RCC 7860 (cell line): ENCODE measurements at places on chromosomes 11 and 22.

- DNase-seq = no peak
Measured at GRCh38 chr11:70029861-70030380, 48.2 kb upstream of the ANO1 start.

- no peak for DNase-seq
Measured at GRCh38 chr11:34363363-34364084, 5.7 kb upstream of the ABTB2 start.

GRCh38 chr22:35397095-35397904 lies 2.6 kb upstream of the MCM5 start:
- DNase-seq = peak; percentile 64

DNA sequence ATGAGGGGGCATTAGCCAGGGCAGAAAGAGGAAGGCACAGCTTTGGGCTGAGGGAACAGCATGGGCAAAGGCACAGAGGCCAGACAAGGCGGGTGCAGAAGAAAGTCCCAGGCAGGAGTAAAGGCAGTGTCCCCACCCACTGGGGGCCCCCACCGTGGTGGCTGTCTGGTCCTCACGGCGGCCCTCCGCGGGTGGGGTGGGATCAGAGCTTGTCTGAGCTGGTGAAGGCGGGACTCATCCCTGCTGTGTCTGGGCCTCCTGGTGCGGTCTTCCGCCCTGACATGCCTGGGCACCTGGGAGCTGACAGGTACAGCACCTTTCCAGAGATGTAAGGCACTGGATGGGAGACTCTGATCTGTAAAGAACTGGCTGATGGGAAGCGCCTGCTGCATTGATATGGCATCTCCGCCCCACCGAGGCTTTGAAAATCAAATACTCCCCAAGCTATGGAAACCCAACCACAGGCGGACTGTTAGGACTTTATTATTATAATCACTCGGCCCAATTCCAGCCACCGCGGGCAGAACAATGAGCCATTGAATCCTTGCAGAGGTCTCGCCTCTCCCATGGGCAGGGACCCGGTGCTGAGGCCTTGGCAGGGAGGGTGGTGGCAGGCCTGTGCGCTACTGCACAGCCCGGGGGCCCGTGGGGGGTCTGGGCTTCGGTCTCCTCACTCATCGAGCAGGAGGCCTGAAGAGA lies 14.2 kb upstream of the GNB1L start:
- DNase-seq = no peak

DNA sequence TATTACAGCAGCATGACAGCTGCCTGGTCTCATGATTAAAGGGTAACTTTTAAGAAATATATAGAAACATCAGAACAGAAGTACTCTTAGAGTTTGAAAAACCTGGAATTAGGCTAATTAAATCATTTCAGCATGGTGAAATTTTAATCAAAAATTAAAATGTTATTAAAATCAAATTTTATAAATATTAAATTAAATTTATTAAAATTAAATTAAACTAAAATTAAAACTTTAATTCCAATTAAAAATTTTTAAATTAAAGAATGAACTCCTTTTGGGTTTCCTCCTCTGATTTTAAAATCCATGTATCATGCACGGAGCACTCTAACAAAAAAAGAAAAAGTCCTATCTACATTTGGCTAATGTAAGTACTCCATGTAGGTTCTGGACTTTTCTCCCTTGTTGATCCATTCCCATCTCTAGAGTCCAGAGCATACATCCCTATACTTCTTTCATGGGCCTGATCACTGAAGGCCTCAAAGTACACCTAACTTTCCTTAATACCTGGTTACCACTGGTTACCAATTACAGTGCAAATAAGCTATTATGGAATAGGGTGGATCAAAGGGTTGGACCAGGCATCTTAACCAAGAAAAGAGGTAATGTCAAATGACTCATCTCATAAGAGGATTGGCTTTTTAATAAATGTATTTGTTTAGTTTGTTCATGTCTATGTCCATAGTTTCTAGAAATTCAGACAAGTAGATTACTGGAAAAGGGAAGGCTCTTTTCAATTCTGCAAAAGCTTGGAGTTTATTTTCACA lies 48.4 kb upstream of the MUC15 start:
- DNase-seq = no peak

DNA sequence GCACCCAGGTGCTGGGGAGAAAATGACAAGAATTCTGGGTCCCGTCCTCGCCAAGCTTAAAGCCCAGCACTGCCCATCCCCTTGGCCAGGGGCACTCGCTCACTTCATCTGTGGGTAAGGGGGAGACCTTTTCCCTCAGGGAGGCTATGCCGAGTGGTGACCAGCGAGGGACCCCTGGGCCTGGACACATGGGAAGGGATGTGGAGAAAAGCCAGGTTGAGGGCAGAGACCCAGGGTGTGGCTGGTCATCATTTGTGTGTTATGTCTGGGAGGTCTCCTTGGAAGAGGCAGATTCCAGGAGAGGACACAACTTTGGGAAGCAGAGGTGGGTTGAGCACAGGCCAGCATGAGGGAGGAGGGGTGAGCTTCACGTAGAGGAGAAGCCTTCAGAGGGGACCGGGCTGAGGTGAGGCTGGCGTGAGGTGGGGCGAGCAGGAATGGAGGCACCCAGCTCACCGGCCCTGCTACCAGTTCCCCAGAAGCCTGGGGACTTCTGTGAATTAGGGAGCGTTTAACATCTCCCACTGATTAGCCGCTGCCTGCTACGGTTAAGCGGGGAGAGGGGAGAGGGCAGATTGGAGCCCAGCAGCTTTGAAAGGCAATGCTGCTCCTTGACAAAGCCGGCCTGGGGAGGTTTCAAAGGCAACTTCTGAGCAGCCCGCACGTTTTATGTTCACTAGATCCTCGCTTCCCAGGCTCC lies 25.8 kb upstream of the NECTIN1 start:
- no peak for DNase-seq

GRCh38 chr11:2750682-2751522 lies 51.1 kb upstream of the KCNQ1OT1 start:
- no peak for DNase-seq

GRCh38 chr11:93541884-93542810 lies 1.0 kb downstream of the SMCO4 start:
- DNase-seq = peak; percentile 61

DNA sequence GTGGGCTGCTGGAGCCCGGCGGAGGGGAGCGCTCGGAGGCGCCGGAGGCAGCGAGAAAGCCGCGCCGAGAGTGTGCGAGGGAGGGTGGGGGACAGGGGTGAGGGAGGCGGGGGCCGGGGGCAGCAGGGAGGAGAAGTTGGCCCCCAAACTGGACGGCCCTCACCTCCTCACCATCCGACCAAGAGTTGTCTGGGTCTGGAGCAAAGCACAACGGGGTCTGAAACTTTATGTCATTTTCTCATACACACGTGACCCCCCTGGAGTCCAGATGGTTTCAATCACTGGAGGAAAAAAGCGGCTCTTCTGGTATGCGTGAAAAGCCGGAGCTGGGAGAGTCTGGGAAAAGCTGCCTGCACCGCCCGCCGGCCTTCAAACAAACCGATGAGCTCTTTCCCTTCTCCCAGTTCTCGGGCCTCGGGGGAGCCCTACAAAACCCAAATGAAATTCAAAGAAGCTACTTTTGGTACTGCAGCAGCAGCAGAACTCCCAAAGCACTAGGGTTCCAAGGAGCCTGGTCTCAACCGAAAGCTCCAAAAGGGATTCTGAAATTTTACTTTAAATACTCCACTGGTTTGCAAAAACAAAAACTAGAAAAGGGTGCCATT lies 39.7 kb upstream of the AKIP1 start:
- peak; percentile 35 for DNase-seq

GRCh38 chr22:30402028-30402765 lies 5.4 kb downstream of the SEC14L2 start:
- DNase-seq = no peak

DNA sequence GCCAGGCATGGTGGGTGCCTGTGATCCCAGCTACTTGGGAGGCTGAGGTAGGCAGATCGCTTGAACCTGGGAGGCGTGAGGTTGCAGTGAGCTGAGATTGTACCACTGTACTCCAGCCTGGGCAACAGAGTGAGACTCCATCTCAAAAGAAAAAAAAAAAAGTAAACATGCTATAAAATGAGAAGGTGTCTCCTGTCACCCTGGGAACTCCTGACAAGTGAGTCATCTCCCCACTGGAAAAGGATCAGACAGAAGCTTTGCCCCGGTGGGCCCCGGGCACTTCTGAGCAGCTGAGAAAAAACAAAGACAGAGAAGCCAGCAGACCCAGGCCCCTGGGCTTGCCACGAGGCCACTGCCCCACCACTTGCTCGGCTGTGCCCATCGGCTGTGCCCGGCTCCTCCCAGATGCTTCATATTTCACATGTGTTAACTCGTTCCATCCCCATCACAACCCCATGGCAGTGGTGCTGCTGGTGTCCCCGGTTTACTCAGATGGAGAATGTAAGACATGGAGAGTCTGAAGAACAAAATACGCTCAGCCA lies 22.3 kb downstream of the TTLL1 start:
- peak; percentile 53 for DNase-seq

DNA sequence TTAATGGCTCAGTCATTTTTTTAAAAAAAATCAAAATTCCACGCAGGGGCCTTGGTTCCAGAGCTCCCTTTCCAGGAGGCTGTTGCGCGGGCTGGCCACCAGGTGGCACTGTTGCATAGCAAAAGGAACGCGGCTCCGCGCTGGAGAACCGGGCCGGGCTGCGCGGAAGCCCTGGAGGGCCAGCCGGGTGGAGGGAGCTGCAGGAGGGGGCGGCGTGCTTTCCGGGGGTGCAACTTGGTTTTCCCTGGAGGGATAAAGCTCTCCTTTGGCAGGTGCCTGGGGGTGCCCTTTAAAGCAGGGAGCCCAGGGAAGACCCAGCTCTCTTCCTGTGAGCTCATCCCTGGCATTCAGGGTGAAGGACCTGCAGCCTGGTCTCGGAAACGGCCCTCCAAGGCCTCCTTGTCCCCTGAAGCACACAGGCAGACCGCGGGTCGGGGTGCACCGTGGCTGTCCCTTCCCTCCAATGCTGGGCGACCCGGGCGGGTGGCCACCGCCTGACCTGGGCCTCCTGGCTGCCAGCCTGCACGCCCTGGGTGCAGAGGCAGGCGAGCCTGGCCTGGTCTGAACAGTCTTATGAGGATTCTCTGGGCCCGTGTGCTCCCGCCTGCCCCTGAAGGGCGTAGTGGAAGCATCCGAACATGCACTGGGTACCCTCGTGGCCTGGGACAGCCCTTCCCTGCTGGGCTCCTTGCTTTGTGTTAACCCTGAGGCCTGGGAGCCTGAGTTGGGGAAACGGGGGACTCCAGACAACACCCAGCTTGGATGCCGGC lies 23.4 kb downstream of the KRTAP5-5 start:
- DNase-seq = peak; percentile 8

DNA sequence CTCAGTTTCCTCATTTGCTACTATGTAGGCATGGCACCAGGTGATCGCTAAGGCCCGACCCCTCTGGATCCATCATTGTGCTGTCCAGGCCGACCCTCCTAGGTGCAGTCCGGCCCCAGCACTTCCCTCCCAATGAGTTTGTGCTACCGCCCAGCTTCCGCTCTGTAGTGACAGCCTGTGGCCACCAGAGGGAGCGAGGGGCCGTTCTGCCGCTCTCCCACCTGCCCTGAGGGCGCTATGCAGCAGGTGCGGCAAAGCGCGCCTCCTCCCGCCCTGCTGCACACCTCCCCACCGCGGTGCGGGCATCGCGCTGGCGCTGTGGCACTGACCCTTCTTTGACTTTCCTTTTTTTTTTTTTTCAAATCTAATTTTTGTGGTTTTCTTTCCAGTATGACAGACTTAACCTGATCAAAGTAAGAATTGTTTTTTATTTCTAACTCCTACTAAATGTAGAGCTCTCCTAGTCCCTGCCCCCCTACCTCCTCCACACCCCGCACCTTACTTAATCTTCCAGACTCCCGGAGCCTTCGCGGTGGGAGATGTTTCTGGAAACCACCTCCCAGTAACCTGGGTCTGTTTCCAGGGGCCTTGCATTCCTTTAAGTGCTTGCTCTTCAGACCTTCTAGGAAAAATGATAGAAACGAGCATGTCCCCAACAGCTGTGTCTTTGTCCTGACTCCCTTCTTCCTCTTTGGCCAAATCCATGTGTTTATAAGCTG lies 73.7 kb downstream of the SCN3B start:
- peak; percentile 9 for DNase-seq

DNA sequence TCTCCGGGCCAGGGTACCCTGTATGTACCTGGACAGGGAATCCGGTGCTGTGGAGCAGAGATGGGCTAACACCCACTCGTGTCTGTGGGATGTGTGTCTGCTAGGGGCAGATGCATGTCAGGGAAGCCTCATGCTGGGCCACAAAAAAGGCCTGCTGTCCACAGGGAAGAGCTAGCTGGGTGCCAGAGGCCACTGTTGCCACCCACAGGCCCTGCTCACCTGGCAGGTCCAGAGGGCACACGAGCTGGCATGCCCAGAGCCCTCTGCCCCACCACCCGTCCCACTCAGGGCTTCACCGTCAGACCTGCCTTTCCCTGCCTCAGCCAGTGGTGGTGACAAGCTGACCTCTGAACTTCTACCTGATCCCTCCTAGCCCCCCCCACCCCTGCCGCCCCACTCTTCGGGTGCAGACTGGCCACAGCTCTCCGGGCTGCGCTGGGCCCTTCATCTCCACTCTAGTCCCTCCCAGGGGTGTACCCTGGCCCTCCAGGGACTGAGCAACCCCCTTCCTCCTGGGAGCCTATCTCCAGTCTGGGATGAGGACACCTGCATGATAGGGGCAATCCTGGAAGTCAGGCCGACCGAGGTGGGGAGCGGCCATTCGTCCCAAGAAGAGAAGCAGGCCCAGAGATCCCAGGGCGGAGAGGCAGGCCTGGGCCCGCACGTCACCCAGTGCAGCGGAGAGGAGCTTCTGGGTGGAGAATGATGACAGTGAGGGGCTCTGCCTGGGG lies 1.4 kb downstream of the SLC25A22 start:
- no peak for DNase-seq

- no peak for DNase-seq
Measured at GRCh38 chr11:36510594-36510942, 496 bp upstream of the TRAF6 start.
